ENCODE measurements at places on chromosomes 12 and 14.

DNA sequence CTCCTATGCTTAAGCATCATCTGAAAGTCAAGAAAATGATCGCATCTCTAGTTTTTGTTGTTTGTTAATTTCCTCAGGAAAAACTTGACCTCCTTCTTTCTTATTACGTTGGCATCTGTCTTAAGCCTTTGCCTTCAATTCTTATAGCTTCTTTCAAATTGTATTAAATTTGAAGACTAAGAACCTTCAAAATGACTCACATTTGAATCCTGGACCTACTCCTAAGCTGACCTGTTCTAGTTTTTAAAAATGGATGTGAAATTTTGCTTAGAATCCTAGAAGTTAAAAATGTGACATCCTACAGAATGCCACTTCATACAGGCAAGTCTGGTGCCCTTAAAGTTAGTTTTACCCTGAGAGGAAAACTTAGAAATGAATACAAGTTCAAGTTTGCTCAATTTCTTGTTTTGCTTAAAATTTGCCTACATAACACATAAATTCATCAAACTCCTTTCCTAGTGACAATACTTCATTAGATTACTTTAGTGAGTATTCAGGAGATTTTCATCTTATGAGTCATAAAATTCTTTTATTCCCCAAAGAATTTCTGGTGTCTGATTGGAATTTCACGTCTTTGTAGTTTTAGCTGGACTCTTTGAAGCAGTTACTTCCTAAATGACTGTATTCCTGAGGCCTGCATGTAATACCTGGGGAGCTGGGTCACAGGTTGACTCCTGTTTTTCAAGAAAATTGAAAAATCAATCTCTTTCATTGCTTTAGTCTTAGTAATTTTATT lies 152.3 kb downstream of the MSRB3 start:
- DNase-seq: no peak

DNA sequence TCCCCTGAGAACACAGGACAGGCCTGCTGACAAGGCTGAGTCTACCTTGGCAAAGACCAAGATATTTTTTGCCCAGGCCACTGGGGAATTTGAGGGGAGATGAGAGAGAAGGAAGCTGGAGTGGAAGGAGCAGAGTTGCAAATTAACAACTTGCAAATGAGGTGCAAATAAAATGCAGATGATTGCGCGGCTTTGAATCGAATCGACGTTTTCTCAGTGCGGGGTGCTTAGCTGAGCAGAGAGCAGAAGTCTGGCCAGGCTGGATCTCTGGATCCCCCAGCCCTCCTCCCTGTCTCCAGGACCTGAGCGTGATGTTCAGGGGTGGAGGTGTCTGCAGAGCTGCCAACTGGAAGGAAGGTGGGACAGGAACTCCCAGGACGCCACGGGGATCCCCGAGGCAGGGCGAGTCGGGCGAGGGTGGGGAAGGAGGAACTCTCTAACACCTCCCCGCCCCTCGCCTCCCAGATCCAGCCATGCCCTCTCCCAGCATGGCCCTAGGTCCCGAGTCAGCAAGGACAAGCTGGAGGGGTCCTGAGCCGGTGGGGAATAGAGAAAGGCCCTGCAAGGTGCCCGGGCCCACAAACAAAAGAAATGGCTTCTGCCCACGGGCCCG lies 527 bp upstream of the CARMIL3 start:
- no peak for DNase-seq

DNA sequence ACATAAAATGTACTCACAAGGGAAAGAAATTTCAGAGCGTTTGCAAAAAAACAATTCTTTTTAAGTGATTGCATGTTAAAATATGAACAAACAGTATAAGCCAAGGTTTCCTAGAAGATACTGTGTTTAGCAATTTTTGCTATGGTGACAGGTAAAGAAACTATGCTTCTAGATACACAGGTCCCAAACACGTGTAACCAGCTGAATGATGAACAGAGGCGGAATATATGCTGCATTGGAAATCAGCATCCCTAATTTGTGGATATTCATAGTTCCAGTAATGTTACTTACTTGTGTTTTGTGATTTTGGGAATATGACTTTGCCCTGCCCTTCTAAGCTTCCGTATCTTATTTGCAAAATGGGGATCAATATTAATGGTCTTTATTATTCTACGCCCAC lies 326.3 kb upstream of the DIO2 start:
- no peak for DNase-seq

DNA sequence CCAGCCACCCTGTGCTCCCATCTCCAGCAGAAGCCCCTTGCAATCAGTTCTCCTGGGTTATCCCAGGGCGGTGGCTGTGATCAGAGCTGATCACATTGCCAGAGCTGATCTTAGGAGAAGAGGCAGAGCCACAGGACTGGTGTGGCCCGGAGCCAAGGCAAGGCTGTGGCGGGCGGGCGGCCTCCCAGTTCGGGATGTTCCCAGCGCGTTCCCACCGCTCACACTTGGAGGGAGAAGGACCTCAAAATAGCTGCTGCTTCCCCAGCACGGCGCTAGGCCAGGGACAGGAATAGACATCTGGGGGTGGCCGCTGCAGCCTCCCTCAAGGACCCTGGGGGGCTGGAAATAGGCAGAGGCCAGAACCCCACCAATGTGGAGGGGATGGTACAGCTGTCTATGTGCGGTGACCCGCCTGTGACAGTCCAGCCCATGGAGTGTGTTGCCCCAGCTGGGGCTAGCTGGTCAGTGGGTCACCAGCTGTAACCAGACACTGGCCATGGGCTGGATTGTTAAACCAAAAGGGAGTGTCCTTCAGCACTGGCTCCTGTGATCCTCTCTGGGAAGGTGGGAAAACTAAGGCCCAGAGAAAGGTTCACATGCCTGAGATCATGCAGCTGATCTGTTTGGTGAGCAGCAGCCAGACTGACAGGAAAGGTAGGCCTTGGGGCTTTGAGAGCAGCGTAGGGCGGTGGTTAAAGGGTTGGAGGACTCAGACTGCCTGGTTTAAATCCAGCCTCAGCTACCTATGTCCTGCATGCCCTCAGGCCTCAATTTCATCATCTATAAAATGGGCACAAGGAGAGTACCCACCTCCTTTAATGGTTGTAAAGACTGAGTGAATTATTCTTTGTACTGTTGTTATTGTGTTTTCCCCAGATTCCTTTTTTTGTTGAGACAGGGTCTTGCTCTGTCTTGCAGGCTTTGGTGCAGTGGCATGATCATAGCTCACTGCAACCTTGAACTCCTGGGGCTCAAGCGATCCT lies 8.0 kb upstream of the POP5 start:
- DNase-seq: no peak

DNA sequence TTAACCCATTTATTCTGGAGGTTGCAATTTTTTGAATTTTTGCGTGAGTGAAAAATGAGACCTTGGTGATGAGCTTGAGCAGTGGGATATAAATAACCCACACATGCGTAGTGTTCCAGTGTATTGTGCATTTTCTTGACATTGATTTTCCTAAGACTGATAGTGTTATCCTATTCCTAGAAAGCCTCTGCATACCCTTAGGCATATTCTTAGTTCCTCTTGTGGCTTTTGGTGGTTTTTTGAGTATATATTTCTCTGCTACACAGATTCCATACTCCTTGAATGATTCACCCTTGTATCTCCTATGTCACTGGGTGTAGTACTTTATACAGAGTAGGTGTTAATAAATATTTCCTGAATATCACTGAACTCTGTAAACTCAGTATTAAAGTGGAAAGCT lies 363.4 kb upstream of the PDE3A start:
- no peak for DNase-seq
